ENCODE measurements at places on chromosomes 3 and 15. TPM values are rescaled to one million over a fixed set of nuclear protein-coding genes. Genes with fewer than 3 reads are reported as not detected.

EXD1 gene
- total RNA-seq, result not detected

VILL gene
- 3.3 TPM for total RNA-seq

UPK1B gene
- total RNA-seq, result not detected

DUSP7 gene
- total RNA-seq, result 16.9 TPM

AADACL2 gene
- total RNA-seq, result not detected

EAF2 gene
- 1.3 TPM for total RNA-seq

GOLGA6D gene
- not detected for total RNA-seq
